ENCODE measurements at places on chromosomes 2 and 18. TPM values are rescaled to one million over a fixed set of nuclear protein-coding genes. Genes with fewer than 3 reads are reported as not detected.
A peak's percentile ranks its signal among the peaks of the same experiment; 100 is the strongest.

The SLC40A1 gene
- 53.3 TPM for total RNA-seq

The SCYGR6 gene
- total RNA-seq: not detected

DNA sequence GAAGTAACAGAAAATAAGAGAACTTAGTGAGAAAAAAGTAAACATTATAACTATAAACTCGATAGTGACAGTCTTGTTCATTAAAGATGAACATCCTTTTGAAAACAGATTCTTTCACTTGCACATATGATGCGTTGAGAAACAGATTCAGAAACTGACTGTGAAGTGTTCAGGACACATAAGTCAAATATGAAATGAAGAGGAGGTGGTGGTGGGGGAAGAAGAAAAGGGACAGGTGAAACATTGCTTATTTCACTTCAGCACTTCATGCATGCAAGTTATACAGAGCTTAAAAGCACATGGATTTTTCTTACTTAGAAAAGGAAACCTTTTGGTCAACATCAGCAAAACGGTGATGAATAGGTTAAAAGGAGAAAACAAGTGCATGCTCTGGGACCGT lies 42.5 kb downstream of the STAT4 start:
- no peaks in the 10 kb centered on the region for H3K36me3 ChIP-seq
- H3K4me1 ChIP-seq: no peaks in the 10 kb centered on the region
- no peak for DNase-seq
- H3K27ac ChIP-seq: no peak overlapping the region
- H3K4me3 ChIP-seq: no peak overlapping the region
- H3K27me3 ChIP-seq: no peaks in the 10 kb centered on the region

- H3K27ac ChIP-seq: no peak overlapping the region
- H3K36me3 ChIP-seq: no peaks in the 10 kb centered on the region
- H3K27me3 ChIP-seq: no peaks in the 10 kb centered on the region
- H3K4me3 ChIP-seq: no peak overlapping the region
- no peak for DNase-seq
- no peaks in the 10 kb centered on the region for H3K4me1 ChIP-seq
These were observed 98.5 kb downstream of the AFF3 start for GRCh38 chr2:100043891-100044255.

The ANKRD44 gene
- total RNA-seq: 46.4 TPM

DNA sequence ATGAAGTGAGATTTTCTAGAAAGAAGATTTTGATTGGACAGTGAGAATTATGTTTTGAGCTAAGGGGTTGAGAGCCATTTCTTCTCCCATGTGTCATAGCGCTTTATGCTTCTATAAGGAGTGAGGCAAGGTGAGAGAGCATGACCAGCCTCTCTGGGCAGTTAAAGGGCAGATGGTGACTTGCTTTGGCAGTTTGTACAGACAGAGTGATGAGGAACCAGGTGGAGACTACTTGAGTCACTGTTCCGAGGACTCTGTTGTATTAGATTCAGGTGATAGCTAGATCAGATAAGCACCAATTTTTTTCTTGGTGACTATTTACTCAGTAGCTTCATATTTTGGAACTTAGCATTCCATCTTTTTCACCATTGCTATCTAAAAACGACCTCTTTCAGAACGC lies 4.5 kb downstream of the CRIM1 start:
- peaks cover 69% of the 10 kb centered on the region for H3K4me1 ChIP-seq
- no peak for DNase-seq
- peak overlapping the region; percentile 27 for H3K27ac ChIP-seq
- H3K36me3 ChIP-seq: no peaks in the 10 kb centered on the region
- no peaks in the 10 kb centered on the region for H3K27me3 ChIP-seq

- H3K4me1 ChIP-seq: no peaks in the 10 kb centered on the region
- H3K27ac ChIP-seq: no peak overlapping the region
- no peak overlapping the region for H3K4me3 ChIP-seq
These were observed 577.4 kb downstream of the DSC3 start for GRCh38 chr18:30465096-30465495.

GRCh38 chr2:2523461-2524347 lies 192.6 kb upstream of the MYT1L start:
- DNase-seq: no peak
- H3K4me3 ChIP-seq: no peak overlapping the region
- no peaks in the 10 kb centered on the region for H3K4me1 ChIP-seq
- H3K36me3 ChIP-seq: no peaks in the 10 kb centered on the region

- no peak overlapping the region for H3K27ac ChIP-seq
- DNase-seq: no peak
- H3K27me3 ChIP-seq: no peaks in the 10 kb centered on the region
- peaks cover 11% of the 10 kb centered on the region for H3K4me1 ChIP-seq
- no peak overlapping the region for H3K4me3 ChIP-seq
These were observed 110.7 kb upstream of the PTPRM start for GRCh38 chr18:7456376-7456775.

DNA sequence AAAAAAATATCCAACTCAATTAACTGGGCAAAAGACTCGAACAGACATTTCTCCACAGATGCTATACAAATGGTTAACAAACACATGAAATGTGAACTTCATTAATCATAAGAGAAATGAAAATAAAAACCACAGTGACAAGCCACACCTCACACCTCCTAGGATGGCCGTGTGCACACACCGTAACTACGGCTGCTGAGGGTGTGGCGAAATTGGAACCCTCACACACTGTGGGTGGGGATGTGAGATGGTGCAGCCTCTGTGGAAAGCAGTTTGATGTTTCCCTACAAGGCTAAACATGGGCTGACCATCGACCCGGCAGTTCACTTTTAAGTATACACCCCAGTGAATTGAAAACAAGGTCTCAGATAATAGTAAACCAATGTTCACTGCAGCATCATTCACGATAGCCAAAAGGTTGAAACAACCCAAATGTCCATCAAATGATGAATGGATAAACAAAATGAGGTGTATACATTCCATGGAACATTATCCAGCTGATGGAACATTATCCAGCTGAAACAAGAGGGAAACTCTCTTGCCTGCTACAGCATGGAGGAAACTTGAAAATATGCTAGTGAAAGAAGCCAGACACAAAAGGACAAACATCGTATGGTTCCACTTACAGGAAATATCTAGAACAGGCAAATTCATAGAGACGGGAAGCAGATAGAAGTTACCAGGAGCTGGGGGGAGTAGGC lies 32.2 kb downstream of the ZAP70 start:
- H3K36me3 ChIP-seq: no peaks in the 10 kb centered on the region
- no peak overlapping the region for H3K27ac ChIP-seq
- no peak overlapping the region for H3K4me3 ChIP-seq
- no peaks in the 10 kb centered on the region for H3K27me3 ChIP-seq
- DNase-seq: no peak
- H3K4me1 ChIP-seq: no peaks in the 10 kb centered on the region

The CNGA3 gene
- not detected for total RNA-seq

DNA sequence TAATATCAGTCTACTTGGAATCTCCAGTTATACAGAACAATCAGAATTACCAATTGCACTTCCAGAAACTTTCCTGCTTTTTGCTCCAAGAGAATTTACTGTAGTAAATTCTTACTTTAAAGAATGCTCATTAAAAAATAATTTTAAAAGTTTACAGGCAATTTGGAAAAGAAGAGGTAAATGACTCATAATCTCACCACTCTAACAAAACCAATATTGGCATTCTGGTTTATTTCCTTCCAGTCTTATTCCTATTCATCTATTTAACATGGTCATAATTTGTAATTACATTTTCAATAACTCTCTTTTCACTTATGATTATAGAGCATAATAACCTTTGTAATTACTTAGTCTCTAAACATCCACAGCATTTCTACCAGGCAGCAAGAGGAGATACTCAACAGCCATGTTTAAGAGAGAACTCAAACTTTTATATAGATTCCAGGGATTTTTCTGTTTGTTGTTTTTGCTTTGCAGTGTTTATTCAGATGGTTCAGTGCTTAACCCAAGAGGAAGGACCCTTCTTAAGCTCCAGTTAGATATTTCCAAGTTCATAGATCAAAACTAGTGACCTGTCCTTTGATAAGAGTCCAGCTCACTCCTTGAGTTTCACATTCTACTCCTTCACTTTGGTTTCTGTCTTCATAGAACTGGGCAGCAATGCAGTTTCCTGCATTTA lies 464.7 kb downstream of the TXNL1 start:
- no peak for DNase-seq
- H3K27me3 ChIP-seq: no peaks in the 10 kb centered on the region
- H3K4me1 ChIP-seq: peaks cover 4% of the 10 kb centered on the region
- no peak overlapping the region for H3K27ac ChIP-seq

The SERPINB3 gene
- 464 TPM for total RNA-seq

The TTC39C gene
- total RNA-seq: 42.5 TPM

The EVA1A gene
- not detected for total RNA-seq

The NYAP2 gene
- 0.25 TPM for total RNA-seq

DNA sequence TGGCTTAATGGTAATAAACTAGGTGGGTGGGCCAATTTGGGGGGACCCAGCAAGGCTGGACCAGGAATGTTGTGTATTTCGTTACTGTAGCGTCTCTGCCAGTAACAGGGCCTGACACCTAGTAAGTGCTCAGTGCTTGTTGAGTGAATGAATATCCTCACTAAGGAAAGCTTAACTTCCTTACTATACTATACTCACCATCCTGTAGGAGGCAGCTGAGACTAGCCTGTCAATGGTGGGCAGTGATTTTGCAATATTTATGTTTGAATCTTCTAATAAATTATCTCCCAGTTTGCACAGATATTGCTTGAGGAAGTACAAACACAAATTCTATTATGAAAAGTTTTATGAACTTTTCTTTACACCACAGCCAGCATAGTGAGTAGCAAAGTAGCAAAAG lies 370.7 kb upstream of the SYT4 start:
- no peak overlapping the region for H3K4me3 ChIP-seq
- H3K27ac ChIP-seq: no peak overlapping the region
- H3K4me1 ChIP-seq: no peaks in the 10 kb centered on the region
- H3K36me3 ChIP-seq: no peaks in the 10 kb centered on the region
- no peaks in the 10 kb centered on the region for H3K27me3 ChIP-seq
- no peak for DNase-seq

DNA sequence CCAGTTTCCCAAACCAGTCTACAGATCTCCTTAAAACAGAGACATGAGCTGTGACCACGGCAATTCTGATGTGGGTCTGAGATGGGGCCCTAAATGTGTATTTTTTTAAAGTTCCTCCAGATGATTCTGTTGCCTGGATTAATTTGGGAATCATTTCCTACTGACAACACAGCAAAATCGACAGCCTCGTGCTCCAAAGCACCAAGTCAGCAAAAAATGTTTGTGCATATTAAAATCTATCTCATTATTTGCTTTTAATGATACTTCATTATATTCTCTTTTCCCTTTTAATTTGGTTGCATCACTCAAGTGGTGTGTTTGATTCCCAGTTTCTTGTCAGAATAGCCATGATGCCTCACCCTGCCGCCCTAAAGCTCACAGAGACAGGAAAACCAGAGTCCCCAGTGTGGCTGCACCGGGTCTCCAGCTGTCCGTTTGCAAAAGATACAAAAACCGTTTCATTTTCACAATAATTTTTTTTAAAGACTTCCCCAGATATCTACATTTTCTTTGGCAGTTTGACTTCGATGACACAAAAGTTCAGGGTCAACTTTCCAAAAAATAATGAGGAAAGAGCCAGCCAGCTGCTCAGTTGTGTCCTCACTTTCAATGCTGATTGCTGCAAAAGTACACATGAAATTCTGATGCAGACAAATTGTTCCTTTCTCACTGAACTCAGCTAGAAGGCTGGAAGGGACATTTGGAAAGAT lies 443.2 kb upstream of the ID2 start:
- H3K27ac ChIP-seq: no peak overlapping the region
- H3K27me3 ChIP-seq: no peaks in the 10 kb centered on the region
- no peaks in the 10 kb centered on the region for H3K36me3 ChIP-seq
- H3K4me3 ChIP-seq: no peak overlapping the region
- no peak for DNase-seq

DNA sequence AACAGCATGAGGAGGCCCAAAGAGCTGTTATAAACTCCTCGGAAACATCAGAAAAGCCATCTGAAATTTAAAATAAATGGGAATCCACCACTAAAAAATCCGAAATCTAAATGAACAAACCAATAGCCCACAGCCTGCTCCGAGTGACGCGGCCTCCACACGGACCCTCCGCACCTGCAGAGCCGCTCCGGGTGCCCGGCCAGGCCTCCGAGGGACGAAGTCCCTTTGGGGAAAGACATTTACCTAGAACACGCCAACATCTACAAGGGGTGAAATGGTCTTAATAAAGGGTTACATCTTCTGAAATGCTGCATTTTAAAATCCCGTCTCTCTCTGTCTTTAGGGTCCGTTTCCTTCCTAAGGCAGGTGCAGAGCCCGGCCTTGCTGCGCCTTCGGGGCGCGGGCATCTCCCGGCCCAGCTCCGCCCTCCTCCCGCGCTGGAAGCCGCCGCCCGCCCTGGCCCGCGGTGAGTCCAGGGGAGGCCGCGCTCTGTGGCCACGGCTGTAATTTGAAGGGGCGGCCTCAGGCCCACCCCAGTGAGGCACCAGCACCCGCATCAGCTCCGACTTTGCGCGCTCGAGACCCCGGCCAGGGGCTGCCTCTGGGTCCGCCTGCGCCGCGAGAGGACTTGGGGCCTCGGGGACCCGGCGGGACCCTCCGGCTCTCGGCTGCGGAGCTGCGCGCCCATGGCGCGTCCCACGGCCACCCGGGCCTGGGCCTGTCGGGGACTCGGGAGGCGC lies 42.3 kb upstream of the CTDP1 start:
- peak overlapping the region; percentile 45 for H3K27ac ChIP-seq
- H3K4me3 ChIP-seq: no peak overlapping the region
- H3K27me3 ChIP-seq: no peaks in the 10 kb centered on the region
- DNase-seq: peak; percentile 52

The KIAA2012 gene
- not detected for total RNA-seq

The IL1F10 gene
- not detected for total RNA-seq

The CGREF1 gene
- 2.2 TPM for total RNA-seq

DNA sequence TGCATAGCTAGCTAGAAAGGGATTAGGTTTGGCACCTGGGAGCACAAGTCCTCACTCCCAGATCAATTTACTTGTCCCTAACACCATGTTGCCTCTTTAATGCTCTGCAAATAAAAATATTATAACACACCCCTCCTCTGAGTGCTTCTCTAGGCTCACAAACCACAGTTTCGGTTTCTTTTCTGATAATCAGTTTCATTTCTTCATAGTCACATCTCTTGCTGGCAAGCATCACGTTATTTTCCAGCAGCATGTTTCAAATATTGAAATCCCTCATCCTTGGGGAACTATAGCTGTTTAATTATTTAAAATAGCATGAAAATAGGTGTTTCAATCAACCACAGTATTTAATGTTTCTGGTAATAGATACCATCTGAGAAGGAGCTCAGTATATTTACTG lies 13.9 kb upstream of the SMCHD1 start:
- DNase-seq: no peak
- no peaks in the 10 kb centered on the region for H3K36me3 ChIP-seq
- peaks cover 12% of the 10 kb centered on the region for H3K4me1 ChIP-seq
- H3K27me3 ChIP-seq: no peaks in the 10 kb centered on the region

GRCh38 chr2:109188496-109188890 lies 59.5 kb downstream of the SH3RF3 start:
- H3K36me3 ChIP-seq: no peaks in the 10 kb centered on the region
- no peak overlapping the region for H3K4me3 ChIP-seq
- H3K4me1 ChIP-seq: peaks cover 37% of the 10 kb centered on the region
- no peaks in the 10 kb centered on the region for H3K27me3 ChIP-seq

The CYRIA gene
- 12.5 TPM for total RNA-seq

DNA sequence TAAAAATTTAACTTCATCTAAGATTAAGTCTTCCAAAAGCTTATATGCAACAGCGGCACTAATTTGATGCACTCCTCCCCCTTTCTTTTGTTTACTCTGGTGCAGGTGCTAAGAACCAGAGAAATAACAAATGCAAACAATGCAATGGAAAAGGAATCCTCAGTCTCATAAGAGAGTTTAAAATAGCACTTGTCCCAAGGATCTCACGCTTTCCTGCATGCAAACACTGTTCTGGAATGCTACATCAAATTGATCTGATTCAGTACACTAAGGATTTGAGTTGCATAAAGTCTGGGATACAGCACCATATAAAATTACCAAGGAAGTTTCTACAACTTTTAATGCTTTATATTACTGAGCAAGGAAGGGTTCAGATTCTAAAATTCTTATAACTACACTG lies 50.5 kb downstream of the SEPTIN10 start:
- no peak overlapping the region for H3K4me3 ChIP-seq
- H3K27me3 ChIP-seq: no peaks in the 10 kb centered on the region
- peaks cover 8% of the 10 kb centered on the region for H3K4me1 ChIP-seq
- H3K36me3 ChIP-seq: peaks cover 13% of the 10 kb centered on the region
